ENCODE measurements at places on chromosomes 1 and 21.

- no peak for DNase-seq
Measured at GRCh38 chr21:42400525-42400924, 3.2 kb upstream of the UBASH3A start.

DNA sequence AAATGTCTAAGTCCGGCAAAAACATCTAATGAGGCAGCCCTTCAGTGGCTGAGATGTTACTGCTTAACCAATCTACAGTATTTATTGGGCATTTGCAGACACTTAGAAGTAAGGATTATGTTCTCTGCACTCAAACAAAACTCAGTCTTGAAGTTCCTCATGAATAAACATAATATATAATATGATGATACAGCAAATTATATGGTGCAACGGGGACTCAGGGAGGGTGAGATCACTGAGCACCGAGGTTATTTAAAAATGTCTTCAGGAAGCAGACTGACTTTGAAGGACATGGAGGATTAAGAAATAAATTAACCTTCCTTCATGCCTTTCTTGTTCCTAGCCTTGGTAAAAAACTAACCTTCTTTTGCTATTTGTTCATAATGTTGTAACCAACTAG, 27.9 kb downstream of the WDR64 start:
- no peak for DNase-seq

DNA sequence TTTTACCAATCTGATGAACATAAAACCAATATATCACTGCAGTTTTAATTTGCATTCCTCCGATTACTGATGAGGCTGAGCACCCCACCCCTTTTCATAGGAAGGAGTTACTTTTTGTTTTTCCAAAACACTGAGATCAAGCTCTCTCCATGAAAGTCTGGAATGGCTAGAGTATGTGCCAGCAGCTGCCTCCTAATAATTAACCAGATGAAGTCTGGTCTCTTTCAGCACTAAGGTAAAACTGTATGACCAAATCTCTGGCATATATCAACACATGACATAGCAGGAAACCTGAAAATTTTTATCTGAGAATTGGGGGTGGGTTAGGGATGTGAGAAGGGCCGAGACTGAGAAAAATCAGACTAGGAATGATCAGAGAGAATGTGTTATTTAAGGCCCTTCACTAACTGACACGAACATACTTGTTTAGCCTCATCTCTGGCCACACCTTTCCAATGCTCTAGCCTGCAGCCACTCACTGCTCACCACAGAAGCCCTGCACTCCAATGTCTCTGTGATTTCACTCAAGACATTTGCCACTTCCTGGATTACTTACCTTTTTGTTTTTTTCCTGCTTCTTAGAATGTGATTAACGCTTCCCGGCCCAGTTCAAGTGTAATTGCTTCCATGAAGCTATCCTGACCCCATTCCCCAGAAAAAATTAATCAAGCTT, 34.7 kb downstream of the WASF2 start:
- DNase-seq: no peak

DNA sequence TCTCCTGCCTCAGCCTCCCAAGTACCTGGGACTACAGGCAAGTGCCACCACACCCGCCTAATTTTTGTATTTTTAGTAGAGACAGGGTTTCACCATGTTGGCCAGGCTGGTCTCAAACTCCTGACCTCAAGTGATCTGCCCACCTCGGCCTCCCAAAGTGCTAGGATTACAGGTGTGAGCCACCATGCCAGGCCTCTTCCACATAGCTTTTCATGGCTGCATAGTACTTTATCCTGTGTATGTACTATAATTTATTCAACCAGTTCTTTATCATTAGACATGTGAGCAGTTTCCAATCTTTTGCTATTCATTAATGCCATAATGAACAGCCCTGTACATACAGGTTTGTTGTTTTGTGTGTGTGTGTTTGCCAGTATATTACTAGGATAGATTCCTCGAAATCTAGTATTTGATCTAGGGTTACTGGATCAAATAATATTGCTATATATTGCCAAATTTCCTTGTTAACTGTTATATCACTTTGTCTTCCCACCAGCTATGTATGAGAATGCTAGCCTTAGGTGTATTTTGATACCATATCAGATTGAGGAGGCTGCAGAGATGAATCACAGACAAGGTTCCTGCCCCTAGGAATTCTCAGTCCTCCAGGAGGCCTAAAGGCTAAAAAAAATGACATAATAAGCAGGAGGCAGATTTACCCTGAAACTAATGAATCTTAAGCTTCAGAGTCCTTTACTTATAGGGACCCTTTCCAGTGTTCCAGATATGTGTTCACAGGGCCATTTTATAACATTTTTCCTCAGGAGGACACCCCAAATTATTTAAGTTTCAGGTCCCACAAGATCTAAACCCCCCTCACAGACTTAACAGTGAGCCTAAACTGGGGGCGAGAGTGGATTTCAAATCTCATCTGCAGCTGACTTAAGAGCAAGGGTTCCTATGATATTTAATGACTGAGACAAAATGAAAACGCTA, 2.1 kb upstream of the PDIK1L start:
- no peak for DNase-seq

DNA sequence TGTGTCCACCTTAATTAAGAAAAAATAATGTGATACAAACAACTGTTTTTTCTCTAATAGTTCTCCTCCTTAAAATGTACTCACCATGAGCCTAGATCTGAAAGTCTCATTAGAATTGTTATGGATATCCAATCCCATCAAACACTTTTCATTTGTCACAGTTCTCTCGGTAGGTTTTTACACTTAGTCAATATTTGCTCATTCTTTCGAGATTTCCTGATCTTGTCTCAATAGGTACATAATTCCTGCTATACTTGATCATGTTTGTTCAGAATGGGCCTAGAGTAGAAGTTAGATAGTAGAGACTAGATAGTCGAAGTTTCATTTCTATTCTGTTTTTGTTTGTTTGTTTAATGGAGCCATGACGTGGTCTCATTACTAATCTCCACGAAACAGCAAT, 2005.7 kb downstream of the NCAM2 start:
- DNase-seq: no peak

DNA sequence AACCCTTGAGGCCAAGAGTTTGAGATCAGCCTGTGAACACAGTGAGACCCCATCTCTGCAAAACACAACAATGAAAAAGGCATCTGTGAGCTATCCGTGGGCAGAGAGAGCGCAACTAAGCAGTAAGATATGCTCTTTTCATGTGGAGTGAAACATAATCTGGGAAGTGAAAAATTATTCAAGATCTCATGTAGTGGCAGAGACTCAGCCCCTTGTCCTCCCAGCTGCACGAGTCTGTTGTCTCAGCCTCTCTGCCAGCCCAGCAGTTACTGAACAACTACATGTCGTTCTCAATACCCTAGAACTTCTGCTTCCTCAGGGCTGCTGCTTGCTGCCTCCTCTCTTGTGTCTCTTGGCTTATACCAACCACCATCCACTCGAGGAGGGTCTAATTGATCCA, 61.3 kb upstream of the WDR26 start:
- DNase-seq: no peak

DNA sequence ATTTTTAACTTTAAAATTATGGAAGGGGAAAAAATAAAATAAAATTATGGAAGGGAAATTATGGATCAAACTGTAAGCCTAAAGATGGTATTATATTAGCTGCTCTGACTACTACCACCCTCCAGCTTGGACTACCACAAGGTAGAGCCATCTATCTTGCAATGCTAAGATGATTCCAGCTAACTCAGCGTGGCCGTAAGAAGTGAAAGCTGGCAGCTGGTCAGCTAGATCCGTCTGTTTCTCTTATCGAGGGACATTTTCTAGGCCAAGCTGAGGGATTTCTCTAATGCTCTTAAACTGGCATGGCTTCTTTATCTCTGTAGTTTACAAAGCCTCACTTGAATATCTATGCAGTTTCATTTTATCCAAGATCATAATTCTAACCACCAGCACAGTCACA, 31.5 kb downstream of the LYST start:
- no peak for DNase-seq

- DNase-seq: no peak
Measured at GRCh38 chr21:26925636-26926035, 41.3 kb downstream of the ADAMTS5 start.

DNA sequence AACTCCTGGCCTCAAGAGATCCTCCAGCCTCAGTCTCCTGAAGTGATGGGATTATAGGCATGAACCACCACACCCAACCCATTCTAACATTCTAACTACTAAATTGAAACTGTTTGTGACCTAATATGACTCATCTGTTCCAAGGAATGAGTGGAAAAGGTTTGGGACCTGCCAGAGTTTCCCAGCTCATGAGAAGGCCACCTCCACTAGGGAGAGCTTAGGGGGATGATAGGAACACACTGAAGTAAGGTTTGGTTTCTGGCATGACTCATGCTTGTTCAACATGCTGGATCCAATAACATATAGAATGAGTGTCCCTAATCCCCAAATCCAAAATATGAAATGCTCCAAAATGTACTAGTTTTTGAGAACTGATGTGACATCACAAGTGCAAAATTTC, 18.9 kb upstream of the SCAF4 start:
- DNase-seq: no peak

DNA sequence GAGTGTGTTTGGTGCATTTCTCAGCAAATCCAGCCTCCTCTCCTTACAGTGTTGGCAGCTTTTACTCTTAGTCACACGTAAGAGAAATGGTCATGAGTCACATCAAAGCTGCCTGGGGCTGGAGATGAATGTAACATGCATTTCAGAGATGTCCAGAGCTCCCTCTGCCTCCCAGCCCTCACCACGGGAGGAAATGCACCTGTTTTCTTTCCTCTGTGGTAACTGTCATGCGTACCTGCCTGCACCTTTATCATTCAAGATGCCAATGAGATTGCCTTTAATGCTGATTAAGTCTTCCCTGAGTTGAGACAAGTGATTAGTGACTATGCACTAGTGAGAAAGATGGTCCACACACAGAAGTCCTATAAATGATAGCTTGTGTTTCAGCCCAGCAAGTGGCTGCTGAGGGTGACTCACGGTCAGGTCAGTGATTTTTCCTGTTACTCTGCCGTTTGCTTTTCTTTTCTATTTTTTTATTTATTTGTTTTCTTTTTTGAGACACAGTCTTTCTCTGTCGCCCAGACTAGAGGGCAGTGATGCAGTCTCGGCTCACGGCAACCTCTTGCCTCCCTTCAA, 277.3 kb upstream of the FMN2 start:
- no peak for DNase-seq

DNA sequence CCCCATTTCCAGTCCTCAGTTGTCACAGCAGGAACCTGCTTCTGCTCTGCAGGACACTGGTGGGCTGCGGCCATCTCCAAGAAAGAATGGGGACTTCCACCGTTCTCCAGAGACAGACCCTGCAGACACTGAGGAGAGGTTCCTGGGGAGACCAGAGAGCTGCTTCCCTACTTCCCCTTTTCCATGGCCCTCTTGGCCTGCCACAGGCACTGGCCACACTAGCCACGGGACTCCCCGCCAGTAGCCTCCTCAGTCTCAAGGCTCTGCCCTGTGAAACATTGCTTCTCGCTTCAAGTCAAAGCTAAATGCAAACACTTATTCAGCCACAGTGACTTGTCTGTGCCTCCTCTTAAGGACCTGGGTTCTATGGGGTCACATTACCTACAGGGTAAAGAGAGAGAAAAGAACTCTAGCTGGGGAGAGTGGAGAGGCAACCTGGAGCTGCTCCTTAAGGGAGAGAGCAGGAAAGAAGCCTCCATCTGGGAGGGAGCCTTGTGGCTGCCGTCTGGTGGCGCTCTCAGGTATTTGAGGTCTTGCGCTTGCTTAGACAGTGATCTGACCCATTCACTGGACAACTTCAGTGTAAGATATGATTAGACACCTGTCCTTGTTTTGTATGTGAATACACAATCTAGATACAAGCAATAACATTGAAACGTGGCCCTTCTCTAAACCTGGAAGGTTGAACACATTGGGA, 5.4 kb upstream of the SLAMF8 start:
- DNase-seq: no peak

DNA sequence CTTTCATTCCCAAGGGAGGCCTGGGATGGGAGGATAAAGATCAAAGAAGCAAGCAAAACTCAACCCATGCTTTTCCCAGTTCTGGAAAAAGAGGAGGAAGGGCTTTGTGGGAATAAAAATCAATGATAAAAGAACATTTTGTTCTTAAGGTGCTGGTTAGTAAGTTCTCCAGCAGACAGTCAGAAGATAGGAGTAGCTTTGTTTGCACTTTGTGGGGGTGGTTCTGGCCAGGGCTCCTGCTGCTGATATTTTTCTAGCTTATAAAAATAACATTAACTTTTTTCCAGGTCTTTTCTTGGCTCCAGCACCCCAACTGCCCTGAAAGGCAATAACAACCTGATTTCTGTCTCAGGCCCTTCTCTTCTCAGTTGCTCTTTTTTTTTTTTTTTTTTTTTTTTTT, 220.0 kb downstream of the FGGY start:
- no peak for DNase-seq

GRCh38 chr1:234989019-234989418, 139.6 kb downstream of the TOMM20 start:
- no peak for DNase-seq

GRCh38 chr1:162383516-162383915, 2.0 kb downstream of the C1orf226 start:
- no peak for DNase-seq

DNA sequence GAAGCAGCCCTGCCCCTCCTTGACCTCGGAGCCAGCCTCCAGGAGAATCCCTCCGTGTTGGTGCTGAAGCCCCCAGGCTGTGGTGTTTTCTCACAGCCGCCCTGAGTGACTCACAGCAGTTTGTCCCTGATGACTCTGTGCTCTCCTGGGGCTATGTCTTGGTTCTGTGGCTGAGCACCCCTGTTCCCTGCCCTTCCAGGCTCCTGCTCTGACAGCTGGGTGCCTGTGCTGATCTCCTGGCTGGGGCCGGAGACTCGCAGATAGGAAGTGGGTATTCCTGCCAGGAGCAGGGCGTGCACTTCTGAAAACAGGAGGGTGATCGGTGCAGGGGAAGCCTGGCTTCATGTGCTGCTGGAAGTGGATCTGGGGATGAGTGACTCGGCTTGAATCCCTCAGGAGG, 34.5 kb downstream of the POFUT2 start:
- no peak for DNase-seq

- no peak for DNase-seq
Measured at GRCh38 chr1:7106442-7107108, 321.3 kb downstream of the CAMTA1 start.

GRCh38 chr1:35726450-35727433, 8.1 kb upstream of the C1orf216 start:
- peak; percentile 17 for DNase-seq

DNA sequence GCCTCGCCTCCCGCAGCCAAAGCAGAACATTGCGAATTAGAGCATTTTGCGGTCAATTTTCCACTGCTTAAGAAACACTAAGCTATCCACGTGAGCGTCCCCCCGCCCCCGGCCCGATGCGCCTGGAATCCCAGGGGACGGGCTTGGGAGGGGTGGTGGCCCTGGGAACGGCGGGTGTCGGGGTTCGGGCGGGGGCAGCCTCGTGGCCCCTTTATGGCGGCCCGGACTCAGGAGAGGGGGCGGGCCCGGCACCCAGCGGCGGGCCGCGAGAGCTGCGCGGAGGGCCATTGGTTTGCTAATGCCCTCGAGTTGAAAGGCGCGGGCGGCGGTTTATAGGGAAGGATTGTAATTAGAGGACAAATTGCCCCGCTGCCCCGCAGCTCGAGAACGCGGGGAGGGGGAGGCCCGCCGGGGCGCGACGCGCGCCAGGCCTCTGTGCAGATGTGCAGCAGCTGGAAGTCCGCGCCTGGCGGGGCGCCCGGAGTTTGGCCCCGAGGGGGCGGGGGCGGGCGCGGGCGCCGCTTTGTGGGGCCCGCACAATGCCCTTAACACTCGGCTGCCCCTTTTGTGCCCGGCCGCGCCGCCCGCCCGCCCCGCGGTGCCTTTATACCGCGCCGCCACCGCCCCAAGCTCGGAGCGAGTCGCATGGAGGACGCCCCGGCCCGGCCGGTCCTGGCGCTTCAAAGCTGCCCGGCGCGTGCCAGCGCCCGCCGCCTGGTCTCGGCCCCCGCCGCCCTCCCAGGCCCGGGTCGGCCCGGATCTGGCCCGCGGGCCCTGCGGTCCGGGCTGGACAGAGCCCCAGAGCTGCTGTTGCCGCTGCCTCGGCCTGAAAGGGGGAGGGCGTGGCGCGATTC, 1.9 kb upstream of the HES3 start:
- no peak for DNase-seq
